H9 (cell line): ENCODE measurements at places on chromosomes 7 and 10.

GRCh38 chr7:37705976-37706375, 22.4 kb downstream of the GPR141 start:
- DNase-seq, result no peak

GRCh38 chr7:84675633-84676034, 481.0 kb upstream of the SEMA3A start:
- DNase-seq, result no peak

- peak; percentile 70 for DNase-seq
These were observed 91.2 kb downstream of the GTF2IRD1 start for GRCh38 chr7:74544706-74545469.

DNA sequence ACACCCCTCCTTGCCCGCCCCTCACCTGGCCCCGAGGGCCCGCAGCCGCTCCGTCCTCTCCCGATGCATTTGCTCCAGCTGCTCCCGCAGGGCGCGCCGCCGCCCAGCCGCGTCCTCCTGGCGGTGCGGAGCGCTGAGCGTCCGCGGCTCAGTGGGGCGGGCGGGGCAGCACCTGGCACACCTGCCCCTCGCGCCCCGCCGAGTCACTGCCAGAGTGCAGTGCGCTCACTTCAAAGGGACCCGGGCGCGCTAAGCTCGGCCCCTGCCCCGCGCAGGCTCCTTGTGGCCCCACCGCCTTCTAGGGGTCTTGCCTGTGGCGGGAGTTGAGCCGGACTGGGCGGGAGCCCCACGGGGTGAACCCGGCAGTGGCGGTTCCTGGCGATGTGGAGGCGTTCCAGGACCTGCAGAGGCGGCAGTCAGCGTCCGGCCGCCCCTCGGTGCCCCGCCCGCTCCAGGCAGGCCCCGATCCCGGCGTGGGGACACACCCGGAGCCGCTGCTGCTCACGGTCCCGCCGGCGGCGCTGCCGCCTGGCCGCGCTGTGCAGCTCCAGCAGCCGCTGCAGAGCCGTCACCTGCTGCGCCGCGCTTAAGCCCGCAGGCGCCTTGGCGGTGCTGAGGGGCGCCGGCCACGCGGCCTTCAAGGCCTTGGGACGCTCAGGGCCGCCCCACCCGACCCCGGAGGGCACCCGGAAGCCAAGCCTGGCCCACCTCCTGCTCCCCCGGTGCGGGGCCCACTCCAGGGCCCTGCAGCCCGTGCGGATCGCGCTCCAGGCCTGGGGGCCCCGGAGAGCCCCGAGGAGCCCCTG, 6.7 kb downstream of the ATP6V1F start:
- peak; percentile 63 for DNase-seq

GRCh38 chr10:86929468-86930380, 27.7 kb downstream of the MMRN2 start:
- no peak for DNase-seq

DNA sequence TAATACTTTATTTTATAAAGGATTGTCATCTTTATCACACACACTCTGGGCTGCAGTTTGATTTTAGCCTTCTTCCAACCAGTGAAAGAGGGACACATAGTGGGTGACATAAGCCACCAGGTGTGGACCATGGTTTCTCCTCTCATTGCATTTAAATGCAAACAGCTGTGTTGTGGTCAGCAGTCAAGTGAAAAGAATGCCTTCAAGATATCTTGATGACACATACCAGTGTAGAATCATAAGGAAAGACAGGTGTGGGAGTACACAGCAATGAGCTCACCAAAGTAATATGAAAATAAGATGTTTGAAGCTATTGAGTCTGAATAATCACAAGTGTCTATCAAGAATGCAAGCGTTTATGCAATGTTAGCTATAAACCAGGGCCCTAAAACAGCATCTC, 580.0 kb downstream of the XPNPEP1 start:
- no peak for DNase-seq

DNA sequence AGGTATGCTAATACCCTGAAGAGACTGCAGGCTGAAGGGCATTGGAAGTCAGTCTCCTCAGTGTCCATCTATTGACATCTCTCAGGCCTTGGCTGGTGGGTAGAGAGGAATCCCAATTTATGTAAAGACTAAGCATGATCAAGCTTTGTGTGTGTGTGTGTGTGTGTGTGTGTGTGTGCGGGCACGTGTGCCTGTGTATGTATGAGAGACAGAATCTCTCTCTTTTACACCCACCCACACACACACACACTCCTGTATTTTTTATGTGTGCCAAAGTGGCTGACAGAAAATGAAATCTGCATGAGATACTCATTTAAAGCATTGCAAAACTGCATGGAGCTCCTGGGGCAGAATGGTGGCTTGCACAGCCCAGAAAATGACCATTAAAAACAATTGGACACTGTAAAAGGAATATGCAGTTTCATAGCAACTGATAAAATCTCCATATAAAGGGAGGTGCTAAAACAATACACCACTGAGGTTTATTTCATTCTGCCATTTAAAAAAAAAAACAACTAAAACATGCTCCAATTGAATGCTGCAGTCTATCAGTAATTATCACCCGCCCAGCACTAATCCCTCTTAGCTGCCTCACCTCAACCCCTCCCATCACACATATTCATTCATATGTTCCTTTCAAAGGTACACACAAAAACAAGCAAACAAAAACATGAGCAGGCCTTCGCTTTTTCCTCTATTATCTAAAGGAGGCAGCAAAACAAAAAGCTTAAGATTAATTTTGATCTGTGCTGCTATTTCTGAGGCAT, 385.0 kb downstream of the KCNMA1 start:
- no peak for DNase-seq
